Amniotic stem cell (primary cell): ENCODE measurements at places on chromosomes 7 and 10.

DNA sequence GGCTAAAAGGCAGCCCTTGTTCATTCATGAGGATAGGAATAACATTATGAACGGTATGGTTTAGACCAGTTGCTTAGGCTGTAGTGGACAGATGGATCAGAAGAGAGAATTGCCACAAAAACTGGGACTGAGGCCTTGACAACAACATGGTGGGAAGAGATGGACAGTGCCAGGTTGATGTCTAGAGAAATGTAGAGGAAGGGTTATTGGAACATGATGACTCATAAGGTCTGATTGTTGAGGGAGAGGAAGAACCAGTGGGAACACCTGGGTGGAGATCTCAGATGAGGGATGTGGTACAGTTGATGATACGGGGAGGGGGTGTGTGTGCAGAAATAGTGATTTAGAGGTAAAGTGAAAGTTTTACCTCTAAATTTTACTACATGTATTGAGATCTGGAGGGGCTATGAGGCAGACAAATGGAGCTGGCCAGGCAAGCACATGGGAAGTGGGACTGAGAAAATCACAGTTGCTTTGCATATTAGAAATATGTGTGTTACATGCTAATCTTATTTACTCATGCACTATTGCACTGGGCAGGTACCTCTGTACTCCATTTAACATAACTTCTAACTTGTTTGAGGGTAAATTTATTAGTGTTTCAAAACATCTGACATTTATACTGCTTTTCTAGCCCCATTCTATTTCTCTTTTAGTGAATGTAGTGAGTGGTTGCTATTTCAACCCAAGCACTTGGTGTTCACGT is 65.6 kb downstream of the PLCE1 start:
- no peak for DNase-seq

DNA sequence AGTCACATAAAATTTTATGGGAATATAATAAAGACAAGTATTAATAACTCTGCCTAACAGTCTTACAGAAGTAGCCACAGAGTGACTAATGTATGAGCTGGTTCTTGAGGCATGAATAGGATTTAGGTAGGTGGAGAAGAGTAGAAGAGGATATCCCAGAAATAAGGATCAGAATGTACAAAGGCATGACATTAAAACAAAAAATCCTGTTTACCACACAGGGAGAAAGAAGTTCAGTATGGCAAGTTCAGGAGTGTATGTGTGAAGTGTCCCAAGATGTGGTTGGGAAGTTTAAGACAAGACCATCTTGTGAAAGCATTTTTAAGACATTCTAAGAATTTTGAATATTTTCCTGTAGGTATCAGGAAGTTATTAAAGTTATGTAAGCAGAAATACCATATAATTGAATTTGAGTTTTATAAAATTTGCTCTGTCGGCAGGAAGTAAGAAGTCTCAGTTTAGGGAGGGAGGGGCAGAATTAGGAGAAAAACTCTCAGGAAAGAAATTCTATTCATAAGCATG is 64.7 kb upstream of the CAV2 start:
- DNase-seq: peak; percentile 30

DNA sequence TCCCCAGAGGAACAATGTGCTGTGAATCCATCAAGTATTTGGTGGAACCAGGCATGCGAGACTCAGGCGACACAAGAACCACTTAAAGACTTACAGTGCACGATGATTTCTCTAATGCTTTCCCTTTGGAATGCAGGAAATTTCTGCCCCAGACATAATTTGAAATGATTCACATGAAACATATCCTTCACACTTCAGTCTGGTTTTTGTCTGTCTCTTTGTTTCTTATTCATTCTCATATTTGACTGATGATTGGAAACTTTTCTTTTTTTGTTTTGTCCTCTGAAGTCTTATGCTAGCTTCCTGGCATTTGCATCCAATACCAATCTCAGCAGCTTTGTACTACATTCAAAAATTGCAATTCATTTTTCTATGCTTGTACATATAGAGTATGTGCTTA is 502.8 kb downstream of the PHTF2 start:
- peak; percentile 38 for DNase-seq

DNA sequence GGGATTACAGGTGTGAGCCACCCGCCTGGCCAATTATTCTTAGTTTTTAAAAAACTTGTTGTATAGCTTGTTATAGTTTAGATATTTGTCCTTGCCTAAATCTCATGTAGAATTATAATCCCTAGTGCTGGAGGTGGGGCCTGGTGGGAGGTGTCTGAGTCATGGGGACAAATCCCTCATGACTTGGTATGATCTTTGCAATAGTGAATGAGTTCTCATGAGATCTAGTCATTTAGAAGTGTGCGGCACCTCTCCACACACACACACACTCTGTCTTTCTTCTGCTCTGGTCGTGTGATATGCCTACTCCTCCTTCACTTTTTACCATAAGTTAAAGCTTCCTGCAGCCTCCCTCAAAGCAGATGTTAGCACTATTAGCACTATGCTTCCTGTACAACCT is 37.2 kb downstream of the FAM149B1 start:
- DNase-seq: no peak

- no peak for DNase-seq
These were observed 35.2 kb upstream of the TNS3 start for GRCh38 chr7:47617131-47617530.

- no peak for DNase-seq
These were observed 628.9 kb downstream of the TNS3 start for GRCh38 chr7:46953008-46953407.

DNA sequence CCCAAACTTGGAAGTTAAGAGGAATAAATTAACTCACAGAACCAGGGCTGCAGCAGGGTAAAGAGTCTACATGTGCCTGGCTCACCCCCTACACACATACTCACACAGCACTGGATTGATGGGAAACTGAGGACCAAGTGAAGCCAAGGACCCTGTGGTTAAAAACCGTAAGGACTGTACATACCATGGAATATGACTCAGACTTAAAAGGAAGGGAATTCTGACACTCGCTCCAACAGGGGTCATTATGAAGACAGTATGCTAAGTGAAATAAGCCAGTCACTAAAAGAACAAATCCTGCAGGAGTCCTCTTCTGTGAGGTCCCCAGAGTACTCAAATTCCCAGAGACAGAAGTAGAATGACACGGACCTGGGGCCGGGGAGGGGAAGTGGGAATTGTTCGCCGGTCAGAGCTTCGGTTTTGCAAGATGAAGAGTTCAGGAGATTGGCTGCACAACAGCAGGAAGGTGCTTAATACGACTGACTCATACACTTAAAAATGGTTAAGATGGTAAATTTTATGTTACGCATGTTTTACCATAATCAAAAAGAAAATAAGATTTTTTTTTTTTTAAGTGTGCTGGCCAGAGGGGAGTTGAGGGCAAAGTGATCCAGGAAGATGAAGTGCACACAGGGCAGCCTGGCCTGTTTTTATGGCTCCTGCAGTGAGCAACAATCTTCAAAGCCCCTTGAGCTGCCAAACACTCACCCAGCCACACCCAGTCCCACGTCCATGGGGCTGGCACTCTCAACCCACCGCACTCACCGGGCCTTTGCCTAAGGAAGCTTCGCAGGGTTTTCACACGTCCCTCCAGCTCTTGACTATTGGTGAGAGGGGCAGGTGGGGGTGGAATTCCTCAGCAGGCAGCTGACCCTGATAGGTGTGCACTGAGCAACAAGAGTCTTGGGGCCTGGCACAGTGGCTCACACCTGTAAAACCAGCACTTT is 26.4 kb downstream of the DRGX start:
- DNase-seq: no peak

GRCh38 chr7:137957887-137958286 is 44.0 kb downstream of the CREB3L2 start:
- no peak for DNase-seq

DNA sequence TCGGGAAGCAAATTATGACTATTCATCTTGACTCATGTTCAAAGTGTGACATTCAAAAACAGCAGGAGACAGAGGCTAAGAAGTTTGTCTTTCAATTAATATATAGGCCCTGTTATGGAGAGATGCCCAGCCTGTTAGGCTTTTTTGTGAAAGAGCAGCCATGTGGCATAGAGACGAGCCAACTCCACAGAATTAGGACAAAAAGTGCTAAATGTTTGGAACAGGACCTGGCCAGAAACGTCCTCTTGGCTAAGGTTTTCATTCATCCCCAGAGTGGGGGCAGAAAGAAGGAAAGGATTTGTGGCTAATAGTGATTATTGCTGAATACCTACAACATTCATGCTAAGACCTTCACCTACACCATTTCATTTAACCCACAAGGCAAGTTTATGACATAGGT is 324.7 kb upstream of the NPVF start:
- no peak for DNase-seq

GRCh38 chr7:131424219-131424822 is 96.6 kb downstream of the MKLN1 start:
- DNase-seq: no peak

DNA sequence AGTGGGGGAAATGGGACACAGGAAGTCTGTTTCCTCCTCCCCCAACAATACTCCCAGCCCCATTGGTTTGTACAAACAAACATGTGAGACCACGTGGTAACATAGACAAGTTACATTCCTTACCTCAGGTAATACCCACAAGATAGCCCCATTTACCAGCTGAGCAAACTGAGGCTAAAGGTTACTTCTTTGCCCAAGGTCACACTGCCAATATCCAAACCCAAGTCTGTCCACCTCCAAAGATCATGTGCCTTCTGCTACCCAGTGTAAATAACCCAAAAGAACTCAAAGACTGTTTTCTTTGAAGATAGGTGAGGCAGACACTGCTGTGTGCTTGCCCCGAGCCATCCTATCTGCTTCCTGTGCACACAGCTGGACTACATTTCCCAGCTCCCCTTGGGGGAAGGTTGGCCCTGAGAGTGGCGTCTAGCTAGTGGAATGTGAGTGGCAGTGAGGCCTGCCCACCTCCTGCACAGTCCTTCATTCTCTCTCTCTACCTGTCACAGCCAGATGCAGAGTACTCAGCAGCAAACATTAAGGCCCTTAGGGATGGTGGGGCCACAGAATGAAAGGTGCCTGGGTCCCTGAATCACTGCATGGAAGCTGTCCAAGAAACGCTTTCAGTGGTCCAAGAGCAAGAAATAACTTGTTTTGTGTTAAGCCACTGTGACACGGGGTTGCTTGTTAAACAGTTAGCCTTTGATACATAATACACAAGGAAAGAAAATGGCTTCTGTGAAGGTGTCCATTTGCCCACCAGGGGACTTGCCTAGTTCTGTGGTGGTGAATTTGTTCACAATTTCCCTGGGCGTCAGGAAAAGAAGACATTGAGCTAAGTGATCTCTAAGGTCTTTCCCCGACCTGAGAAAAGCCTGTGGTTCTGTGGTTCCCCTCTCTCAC is 257.7 kb upstream of the NFE2L3 start:
- DNase-seq: no peak
